Kidney glomerular epithelial cell (primary cell): ENCODE measurements at places on chromosomes 3 and 15.

DNA sequence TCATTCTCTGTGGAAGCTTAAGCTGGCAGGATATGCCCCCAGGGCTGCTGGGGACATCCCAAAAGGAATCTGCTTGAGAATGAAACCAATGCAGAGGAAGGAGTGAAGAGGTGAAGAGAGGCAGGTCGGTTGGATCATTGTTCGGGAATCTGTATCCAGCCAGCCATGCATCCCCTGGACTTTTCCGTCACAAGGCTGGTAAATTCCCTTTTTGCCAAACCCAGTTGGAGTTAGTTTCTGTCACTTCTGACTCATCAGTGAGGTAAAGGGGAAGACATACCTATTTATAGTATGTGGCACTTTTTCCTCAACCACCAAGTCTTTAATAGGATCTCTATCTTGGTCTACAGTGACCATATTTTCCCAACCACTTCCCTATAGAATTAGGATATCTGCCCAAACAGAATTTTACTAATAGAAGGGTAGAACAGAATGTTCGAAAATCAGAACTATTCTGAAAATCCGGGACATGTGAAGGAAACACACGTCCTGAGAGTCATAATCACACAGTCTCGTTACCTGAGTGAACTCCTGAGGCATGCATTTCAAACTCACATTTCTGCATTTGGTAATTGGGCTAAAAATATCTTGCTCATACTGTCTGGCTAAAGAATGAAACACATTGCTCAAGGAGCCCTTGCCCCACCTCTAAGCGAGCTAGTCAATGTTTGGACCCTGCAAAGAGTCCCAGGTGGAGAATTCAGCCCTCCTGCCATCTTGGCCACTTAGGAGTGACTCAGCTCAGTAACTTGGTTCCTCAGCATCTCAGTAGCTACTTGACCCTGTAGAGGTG is 289.7 kb upstream of the ADAMTS9 start:
- peak; percentile 92 for DNase-seq

- no peak for DNase-seq
Measured at GRCh38 chr3:72634128-72634527, 214.1 kb downstream of the SHQ1 start.

GRCh38 chr3:14570089-14570488 is 29.9 kb upstream of the GRIP2 start:
- DNase-seq = no peak

GRCh38 chr15:95733931-95734330 is 596.6 kb upstream of the NR2F2 start:
- no peak for DNase-seq

- no peak for DNase-seq
Measured at GRCh38 chr15:36422631-36423030, 156.8 kb upstream of the CDIN1 start.

GRCh38 chr15:74022706-74023470 is 28.4 kb downstream of the PML start:
- no peak for DNase-seq

- DNase-seq = no peak
Measured at GRCh38 chr3:134693804-134694203, 43.0 kb upstream of the KY start.

- peak; percentile 12 for DNase-seq
Measured at GRCh38 chr3:193593668-193594030, 641 bp downstream of the OPA1 start.

- DNase-seq = no peak
Measured at GRCh38 chr3:135565546-135565945, 400.0 kb upstream of the PPP2R3A start.

GRCh38 chr15:28289694-28290463 is 32.1 kb downstream of the HERC2 start:
- DNase-seq = no peak

- no peak for DNase-seq
Measured at GRCh38 chr3:127545216-127545615, 45.3 kb downstream of the TPRA1 start.

GRCh38 chr15:25787855-25788520 is 75.1 kb downstream of the ATP10A start:
- DNase-seq = no peak

DNA sequence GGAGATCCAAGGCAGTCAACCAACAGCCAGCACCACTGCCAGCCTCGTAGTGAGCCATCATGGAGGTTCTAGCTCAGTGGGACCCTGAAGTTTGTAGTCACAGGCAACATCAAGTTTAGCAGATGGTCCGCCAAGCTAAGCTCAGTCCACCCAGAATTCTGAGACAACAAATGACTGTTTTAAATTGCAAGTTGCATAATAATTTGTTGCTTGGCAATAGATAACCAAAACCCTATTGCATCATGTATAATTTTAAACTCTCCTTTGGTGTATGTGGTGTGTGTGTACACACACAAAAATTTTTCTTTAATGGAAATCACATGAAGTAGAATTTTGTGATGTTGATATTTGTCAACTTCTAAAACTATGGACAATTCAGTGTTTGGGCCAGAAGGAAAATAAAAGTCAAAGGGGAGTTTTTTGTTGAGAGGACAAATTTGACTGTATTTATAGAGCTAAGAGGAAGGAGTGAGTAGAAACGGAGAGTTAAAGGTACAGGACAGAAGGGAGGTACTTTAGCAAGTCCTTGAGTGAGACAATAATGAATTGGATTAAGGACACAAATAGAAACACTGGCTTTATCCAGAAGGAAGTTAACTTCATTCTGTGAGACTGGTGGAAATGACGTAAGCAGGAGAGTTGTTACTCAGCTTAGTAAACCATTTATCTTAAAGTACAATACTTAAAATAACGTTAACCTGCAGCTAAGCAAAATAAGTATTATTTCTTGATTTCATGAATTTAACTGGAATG is 83.6 kb downstream of the NCEH1 start:
- DNase-seq = no peak

DNA sequence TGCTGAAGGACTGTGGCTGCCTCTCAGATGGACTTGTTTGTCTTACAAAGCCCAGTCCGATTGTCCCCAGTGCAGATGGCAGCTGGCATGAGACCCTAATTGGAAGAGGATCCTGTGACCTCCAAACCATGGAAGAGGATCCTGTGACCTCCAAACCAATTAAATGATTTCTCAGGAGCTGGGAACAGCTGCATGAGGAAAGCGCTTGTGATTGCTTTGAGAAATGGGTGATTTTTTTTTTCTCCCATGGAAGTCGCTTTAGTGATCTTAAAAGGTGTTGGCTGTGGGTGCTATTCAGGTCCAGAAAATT is 68.4 kb upstream of the LARS2 start:
- no peak for DNase-seq

DNA sequence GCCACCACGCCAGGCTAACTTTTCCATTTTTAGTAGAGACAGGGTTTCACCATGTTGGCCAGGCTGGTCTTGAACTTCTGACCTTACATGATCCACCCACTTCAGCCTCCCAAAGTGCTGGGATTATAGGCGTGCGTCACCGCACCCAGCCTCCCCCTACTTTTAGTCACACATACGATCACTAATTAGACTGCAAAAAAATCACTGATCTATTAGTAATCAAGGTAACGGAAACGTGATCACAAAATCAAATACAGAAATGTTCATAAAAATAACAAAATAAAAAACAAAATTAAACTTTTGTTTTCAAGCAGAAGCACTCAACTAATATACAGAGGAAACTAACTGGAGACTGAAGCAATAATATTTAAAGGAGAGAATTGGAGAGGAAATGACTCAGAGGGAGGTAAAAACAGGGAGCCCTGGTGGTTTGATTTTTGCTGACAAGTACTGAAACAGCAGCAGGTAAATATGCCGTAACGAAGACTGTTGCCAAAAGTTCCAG is 4.6 kb downstream of the WDR53 start:
- peak; percentile 13 for DNase-seq

GRCh38 chr3:17204049-17204650 is 319.4 kb downstream of the PLCL2 start:
- DNase-seq = no peak

DNA sequence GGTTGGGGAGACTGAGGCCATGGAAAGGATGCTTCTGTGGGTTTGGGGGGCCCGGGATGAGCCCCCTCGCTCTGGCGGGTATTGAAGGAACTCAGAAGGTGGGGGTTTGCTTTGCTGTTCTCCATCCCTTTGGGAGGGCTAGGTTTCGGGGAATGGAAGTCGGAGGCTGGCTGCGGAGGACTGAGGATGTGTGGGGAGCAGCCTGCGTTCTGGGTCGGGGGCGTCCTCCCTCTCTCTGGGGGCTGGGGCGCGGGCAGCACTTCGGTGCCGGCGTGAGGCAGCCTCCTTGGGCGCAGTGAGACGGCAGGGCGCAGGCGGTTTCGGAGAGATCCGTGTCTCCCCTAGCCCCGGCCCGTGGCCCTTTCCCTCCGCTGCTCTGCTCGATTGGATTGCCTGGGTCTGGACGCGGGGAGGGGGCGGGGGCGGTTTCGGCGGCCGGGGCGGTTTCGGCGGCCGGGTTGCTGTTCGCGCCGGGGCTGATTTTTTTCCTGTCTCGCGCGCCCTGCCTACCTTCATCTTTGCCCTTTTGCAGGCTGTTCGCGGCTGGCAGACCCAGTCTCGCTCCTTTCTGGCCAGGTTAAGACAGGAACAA is 1.4 kb downstream of the PTPRG start:
- DNase-seq = peak; percentile 21

GRCh38 chr15:80618685-80619400 is 76.3 kb upstream of the ABHD17C start:
- no peak for DNase-seq

DNA sequence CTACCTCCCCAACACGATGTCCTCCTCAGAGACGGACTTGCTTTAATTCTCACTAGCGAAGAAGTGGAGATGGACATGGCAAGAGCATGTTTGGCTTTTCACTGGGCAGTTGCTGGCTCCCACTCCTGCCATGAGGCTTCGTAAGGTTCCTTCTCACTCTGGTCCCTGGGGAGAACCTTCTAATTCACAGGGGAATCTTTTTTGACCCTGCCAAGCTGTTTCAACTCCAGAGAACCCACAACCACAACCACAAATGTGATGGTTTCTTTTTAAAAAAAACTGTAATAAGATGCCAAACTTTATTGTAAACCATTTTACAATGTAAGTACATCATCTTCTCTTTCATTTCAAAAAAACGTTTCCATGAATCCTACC is 1.6 kb upstream of the MUSTN1 start:
- no peak for DNase-seq

DNA sequence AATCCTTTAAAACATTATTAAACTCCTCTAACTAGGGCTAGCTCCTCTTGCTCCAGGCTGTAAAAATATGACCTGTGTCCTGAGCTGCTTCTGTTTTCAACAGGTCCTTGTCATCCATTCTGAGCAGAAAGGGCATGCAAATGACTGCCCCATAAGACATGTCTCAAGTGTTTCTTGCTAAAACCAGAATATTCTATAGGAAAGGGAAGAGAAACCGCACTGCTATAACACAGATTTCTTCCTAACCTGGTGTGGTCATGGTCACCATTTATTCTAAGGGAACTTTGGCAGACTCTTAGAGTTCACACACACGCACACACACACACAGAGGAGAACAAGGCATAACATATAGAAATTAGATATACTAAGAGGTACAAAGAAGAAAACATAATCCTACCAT is 34.2 kb upstream of the B3GNT5 start:
- DNase-seq = no peak

DNA sequence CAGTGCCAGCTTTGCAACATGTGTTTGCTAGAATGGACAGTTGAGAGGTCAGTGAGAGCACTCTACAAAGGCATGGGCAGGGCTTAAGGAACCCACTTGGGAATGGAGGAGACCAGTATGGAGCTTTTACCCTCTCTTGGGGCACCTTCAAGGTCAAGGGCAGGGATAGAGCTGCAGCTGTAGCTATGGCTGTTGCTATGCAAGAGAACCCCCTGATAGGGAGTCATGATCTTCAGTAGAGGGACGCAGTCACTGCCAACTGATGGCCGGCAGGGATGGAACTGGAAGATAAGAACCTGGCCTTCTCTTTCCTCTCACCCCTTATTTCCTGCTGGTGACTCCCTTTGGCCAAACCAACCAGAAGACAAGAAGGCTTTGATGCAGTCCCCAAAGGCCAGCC is 40.3 kb downstream of the THSD4 start:
- no peak for DNase-seq

DNA sequence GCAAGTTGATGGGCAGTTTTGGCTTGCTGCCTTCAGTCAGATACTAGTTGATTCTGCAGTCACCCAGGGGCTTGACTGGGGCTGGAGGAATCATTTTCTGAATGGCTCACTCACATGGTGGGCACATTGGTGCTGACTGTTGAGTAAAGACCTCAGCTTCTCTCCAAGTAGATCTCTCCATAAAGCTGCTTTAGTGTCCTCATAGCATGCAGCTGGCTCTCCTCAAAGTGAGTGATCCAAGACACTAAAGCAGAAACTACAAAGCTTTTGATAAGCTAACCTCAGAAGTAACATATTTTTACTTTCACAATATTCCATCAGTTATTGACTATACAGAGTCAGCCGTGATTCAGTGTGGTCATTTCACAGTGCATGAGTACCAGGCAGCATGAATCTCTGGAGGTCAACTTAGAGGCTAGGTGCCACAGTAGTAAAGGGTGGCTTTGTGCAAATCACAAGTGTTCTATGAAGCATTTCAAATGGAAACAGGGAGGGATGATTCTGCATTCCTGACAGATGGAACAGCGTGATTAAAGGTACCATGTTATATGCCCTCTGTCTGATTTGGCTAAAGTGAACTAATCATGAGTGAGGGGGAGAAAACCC is 24.3 kb upstream of the ATP8B4 start:
- peak; percentile 67 for DNase-seq

- no peak for DNase-seq
Measured at GRCh38 chr15:65917936-65918335, 48.6 kb downstream of the RAB11A start.

DNA sequence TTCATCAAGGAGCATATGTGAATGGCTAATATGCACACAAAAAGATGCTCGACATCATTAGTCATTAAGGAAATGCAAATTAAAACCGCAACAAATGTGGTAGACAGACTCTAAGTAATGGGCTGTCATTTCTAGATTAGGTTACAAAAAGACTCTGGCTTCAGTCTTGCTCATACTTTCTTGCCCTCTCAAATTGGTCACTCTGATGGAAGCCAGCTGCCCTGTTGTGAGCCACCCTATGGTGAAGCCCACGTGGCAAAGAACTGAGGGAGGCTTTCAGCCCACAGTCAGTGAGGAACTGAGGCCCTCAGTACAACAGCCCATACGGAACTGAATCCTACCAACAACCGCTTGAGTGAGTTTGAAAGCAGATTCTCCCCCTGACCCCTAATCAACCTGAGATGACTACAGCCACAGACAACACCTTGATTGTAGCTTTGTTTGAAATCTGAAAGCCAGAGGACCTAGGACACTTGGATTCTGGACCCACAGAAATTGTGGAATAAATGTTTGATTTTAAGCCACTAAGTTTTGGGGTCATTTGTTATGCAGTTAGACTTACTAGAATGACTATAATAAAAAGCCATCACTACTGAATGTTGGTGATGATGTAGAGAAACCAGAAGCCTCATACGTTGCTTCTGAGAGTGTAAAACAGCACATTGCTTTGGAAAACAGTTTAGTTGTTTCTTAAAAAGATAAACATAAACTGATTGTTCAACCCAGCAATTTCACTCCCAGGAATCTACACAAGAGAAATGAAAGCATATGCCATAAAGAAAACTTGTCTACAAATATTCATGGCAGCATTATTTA is 45.7 kb downstream of the EHHADH start:
- DNase-seq = no peak
